ENCODE measurements at places on chromosomes 5 and 9.

- no peak for DNase-seq
These were observed 184.0 kb downstream of the GNAQ start for GRCh38 chr9:77847626-77848025.

GRCh38 chr5:1726956-1727355 lies 72.7 kb downstream of the MRPL36 start:
- no peak for DNase-seq

GRCh38 chr9:131335368-131335755 lies 45.8 kb downstream of the PLPP7 start:
- no peak for DNase-seq

DNA sequence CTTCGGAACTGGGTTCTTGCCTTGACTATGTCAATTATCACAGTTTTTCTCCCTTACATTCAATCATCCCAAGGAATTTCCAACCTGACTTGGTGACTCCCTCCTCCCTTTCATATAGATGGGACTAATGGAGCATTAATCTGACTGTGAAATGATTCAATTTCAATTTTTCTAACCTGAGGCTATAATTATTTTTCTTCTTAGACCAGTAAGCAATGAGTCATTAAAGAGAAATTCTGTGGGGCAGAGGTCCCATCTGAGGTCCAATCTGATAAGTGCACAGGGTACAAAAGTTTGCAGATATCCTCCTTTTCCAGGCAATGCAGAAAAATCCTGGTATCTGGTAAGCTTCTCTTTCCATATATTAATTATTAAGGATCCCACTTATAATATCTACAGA lies 18.9 kb downstream of the PDE4D start:
- DNase-seq, result no peak

GRCh38 chr9:36748322-36748899 lies 175.7 kb downstream of the MELK start:
- no peak for DNase-seq

GRCh38 chr9:113309204-113309813 lies 6.1 kb upstream of the RNF183 start:
- DNase-seq, result no peak

- DNase-seq, result no peak
These were observed 77.3 kb downstream of the AMBP start for GRCh38 chr9:114000671-114001409.

DNA sequence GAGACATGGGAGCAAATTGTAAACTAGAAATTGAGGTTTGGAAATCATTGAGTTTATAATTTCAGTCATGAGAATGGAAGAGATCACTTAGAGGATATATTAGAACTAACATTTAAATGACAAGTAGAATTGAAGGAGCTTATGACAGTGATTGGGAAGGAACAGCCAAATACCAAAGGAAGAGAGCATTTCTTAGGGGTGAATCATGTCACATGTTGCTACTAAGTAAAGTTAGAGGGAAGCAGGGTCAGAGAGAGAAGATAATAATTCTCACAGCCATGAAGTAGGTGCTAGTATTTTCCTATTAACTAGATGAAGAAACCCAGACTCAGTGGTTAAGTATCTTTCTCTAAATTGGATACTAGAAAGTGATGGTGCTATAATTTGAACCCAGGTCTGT lies 59.3 kb downstream of the COMMD10 start:
- no peak for DNase-seq
